ENCODE measurements at places on chromosomes 12 and 14.
A peak's percentile ranks its signal among the peaks of the same experiment; 100 is the strongest.

- DNase-seq, result no peak
Measured at GRCh38 chr12:12488823-12489550, 73.7 kb downstream of the DUSP16 start.

DNA sequence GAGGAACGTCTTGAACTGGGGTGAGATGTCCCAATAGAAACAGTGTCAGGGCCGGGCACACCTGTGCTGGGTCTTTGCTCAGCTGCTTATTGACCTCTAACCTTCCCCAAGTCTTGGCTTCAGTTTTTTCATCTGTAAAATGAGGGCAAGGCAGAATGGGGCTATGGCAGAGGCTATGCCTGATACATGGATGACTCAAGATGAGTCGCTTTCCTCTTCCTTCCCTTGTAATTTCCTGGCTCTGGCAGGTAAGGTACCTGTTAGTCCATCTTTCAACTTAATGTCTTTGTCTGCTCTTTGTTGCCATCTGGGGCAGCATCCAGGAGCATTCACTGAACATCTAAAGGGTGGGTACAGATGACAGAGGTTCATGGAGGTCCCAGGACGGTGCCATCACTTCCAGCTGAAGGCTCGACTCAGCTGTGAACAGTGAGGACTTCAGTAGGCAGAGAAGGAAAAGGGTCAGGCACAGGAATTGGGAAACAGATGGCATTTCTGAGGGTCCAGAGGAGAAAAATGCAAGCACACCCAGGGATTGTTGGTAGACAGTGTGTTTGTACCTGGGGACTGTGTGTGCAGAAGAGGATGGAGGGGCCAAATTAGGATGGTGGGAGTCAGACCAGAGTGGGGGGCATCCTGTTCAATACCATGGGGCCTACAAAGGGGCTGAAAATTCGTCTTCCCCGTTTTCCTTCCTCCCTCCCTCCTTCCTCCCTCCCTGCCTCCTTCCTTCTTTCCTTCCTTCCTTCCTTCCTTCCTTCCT is 268.3 kb downstream of the VRK1 start:
- DNase-seq, result no peak

DNA sequence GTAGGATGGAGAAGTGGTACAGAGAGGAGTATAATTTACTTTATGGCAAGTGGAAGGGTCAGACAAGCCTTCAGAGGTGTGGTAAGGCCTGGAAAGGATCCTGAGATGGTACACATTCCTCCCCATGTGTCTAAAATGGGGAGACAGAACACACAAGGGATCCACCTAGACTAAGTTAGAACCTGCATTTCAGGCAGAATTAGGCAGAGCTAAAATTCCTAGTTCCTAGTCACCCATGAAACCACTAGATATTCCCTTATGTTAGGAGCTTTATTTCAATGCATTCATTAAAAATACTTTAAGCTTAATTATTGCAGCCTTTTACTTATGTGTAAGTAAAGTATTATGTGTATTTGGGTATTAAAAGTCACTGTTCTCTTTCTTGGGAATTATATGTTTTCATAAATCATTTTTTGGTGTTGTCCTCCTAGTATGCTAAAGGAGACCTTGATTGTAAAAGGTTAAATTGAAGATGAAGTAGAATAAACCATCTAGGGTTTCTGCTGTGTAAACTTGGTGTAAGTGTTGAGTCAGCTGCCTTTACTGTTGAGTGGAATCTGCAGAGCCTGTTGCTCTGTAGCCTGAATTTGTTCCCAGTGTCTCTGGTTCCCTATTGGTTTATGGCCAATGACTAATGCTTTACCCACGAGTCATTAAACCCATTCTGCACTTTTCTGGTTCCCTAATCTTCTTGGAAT is 423.2 kb downstream of the ATP23 start:
- DNase-seq, result no peak

GRCh38 chr12:28343713-28344112 is 153.5 kb downstream of the CCDC91 start:
- DNase-seq, result no peak

DNA sequence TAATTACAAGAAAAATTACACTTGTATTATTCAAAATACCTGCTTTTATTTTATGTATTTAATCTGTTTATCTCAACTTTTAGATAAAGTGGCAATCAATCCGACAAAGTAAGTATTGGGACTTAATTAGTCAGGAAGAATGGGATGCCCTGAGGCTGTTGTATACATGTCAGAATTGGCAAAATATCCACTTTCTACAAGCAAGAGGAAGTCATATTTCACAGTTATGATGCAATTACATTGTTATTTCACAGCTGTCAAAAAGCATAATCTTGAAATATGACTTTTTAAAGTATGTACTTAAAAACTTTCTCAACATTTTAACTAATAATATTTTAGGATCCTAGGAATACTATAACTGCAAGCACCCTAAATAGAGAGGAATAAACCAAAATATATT is 357.1 kb upstream of the MGAT4C start:
- peak; percentile 6 for DNase-seq

GRCh38 chr12:114943601-114944000 is 259.6 kb upstream of the TBX3 start:
- no peak for DNase-seq

DNA sequence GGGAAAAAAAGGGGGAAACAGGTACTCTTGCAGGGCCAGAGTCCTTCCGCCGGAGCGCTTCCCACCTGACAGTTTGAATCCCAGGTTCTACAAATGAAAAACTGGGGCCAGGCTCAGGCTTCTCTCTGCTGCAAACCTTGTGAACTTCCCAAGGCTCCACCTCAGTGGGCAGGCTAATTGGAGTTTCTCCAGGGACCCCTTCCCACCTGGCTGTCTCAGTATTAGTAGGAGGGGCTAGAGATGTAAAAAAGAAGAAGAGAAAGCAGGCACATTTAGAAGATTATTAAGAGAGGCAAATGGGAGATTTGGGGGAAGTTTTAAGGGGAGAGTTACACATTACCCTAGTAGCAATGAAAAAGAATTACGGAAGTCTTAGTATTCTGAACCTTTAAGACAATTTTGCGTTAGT is 20.0 kb upstream of the CLEC2D start:
- DNase-seq, result no peak

Measured in NCI-H1436 (cell line).